ENCODE measurements at places on chromosomes 13 and 19.

- no peak for DNase-seq
These were observed 5.2 kb upstream of the LMNB2 start for GRCh38 chr19:2461751-2462634.

DNA sequence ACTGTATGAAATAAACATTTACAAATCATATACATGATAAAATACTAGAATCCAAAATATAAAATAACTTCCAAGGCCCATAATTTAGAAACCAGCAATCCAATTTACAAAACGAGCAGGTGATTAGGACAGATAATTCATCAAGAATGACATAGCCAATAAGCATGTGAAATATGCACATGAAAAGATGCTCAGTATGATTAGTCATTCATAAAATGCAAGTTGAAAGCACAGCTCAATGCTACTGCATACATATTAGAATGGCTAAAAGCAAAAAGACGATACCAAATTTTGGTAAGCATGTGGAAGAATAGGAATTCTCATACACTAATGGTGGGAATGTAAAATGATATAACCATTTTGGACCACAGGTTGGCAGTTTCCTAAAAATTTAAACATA lies 837.2 kb upstream of the MIR17HG start:
- DNase-seq: no peak

- DNase-seq: no peak
These were observed 24.4 kb downstream of the COMMD6 start for GRCh38 chr13:75513271-75513670.

DNA sequence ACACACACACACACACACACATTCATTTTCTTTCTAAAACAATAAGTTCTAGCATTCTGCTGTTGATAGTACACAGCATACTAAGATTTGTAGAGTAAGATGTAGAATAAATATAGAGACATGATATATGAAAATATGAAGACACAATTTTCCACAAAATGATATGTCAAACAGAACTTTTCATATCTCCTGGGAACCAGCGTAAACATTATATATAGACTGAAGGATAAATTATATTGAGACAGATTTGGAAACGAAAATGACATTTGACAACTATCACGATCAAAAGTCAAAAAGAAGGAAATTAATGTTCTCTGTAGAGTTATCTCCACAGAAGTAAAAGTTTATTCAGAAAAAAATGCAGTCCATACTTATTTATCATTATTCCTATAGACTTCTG lies 1605.7 kb upstream of the SLC10A2 start:
- no peak for DNase-seq

GRCh38 chr19:2089001-2089711 lies 7.0 kb downstream of the MOB3A start:
- no peak for DNase-seq

- no peak for DNase-seq
These were observed 263.7 kb downstream of the TEX29 start for GRCh38 chr13:111584101-111584672.

GRCh38 chr19:30369833-30370232 lies 2.4 kb upstream of the ZNF536 start:
- no peak for DNase-seq

DNA sequence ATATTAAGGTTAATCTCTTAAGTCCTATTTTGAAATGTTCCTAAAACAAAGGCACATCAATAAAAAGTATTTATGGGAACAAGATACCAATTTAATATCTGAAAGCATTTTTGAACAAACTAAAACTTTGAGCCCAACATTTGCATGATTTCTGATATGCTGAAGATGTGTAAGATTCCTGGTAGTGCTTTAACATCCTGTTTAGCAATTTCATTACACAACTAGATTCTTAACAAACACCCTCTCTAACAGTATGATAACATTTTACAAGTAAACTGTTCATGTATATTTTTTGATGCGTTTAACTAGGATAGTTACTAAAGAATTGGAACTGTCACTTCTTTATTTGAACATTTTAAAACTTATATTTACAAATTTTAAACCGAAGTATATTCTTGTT lies 63.9 kb downstream of the DACH1 start:
- DNase-seq: no peak

GRCh38 chr13:93857126-93857525 lies 622.4 kb downstream of the DCT start:
- DNase-seq: no peak

DNA sequence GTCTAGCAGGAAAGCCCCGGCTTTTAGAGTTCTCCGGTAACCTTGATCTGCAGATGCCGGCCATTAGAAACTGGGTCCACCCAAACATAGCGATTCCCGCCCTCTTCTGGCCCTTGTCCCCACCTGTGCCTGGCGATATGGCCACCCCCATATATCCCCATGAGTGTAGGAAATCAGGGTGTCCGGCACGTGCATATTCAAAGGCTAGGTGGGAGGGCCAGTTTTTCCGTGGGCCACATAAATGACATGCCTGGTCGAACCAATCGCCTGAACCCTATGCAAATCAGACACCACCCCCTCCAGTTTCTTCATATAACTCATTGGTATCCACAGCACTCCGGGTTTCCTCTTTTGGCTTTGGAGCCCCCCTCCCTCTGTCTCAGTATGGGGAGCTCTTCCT lies 37.4 kb downstream of the ERICH4 start:
- no peak for DNase-seq

GRCh38 chr13:78198419-78198818 lies 279.8 kb upstream of the EDNRB start:
- DNase-seq: no peak

- DNase-seq: no peak
These were observed 4.3 kb downstream of the ZNF114 start for GRCh38 chr19:48274173-48274572.

DNA sequence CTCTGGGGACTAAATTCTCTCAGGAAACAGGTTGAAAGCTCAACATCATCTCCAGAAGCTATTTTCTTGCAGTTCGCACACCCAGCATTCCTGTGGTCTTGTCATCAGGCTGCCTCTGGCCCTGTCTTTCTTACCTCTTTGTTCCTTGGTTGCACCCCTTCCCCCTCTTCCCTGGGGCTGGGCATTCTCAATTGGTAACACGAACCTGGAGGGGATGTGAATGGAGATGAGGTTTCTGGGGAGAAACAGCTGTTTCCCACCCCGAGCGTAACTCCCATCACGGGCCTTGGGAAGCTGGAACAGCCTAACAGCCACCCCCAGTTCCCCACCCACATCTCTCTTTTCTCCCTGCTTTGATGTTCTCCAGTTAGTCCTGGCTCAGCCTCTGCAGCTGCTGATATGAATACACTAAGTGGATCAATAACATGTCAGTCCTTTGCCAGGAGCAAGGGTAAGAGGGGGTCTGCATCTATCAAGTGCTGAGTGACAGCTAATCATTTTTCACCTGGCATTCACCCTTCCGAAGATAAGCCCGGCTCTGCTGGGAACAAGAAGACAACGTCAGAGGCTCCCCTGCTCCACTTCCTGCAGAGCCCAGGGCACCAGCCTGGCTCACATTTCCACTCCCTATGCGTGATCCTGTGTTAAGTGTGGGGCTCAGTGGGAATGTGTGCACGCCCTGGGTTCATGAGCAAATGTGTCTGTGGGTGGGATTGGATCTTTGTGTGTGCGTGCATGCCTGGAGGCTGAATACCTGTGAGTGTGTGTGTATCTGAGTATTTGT lies 74.0 kb upstream of the KCTD15 start:
- no peak for DNase-seq

DNA sequence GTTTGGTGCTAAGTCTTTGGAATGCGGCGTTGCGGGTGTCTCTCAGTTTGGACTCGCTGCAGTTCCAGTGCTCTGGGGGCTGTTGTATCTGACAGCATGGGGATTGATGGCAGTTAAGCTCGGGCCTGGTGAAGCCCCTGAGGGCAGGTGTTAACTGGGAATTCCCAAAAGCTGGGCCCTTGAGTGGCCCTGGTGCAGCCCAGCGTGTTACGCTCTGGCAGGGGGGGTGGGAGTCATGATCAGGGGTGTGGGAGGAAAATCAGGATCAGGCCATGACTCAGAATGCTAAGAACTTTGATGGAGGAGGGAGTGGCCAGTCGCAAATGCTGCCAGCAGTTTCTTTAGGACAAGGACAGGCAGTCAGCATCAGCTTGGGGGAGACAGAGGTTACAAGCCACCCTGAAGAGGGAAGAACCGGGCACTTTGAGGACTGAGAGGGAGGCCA lies 19.6 kb downstream of the AP2A1 start:
- no peak for DNase-seq

- no peak for DNase-seq
These were observed 84.0 kb downstream of the LACC1 start for GRCh38 chr13:43963726-43964125.

DNA sequence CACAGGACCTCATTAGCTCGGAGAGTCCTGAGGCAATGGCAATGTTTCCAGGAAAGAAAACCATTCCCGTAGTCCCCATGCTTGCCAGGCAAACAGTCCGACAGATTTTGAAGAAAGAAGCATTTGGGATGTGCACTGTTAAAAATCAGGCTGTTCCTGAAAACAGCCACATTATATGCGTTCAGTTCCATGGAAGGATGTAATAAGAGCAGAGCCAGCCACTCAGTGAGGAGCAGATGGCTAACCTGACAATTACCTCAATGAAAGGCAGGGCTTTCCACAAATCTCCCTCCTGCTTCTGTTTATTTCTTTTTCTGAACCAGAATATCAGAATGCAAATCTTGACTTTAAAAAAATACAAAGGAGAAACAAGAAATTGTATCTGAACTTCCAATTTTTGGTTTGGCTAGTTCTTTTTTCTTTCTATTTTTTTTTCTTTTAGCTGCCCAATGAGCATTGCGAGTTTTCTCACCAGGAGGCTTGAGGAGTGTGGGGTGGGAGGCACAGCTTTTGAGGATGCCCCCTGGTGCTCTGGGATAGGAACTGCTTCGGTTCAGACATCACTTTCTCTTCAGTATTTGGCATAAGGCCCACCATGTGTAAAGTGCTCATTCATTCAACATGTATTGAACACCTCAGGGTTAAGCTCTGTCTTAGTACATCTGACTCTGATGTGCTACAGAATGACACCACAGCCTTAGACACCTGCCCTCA lies 124.2 kb downstream of the TBC1D4 start:
- no peak for DNase-seq

GRCh38 chr19:6997679-6998445 lies 23.4 kb downstream of the MBD3L2B start:
- DNase-seq: no peak

- no peak for DNase-seq
These were observed 574 bp downstream of the ZNF227 start for GRCh38 chr19:44212866-44213346.

DNA sequence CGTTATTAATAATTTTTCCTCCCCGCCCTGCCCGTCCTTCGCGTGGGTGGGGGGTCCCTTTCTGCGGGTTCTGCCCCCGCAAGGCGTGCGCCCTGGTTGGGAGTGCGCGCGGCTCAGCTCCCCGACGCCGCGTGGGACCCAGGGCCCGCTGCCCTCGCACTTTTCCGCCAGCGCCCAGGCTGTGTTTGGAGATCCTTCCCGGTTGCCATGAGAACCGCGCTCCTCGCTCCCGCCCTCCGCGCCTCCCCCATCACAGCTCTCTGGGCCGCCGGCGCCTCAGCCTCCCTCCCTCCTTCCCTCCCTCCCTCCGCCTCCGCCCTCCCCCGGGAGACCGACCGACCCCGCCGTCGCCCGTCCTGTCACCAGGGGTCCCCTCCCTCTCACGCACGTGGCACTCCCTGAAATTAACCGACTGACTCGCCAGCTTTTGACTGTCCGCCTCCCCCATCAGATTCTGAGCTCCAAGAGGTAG lies 2.4 kb upstream of the SSBP4 start:
- no peak for DNase-seq

DNA sequence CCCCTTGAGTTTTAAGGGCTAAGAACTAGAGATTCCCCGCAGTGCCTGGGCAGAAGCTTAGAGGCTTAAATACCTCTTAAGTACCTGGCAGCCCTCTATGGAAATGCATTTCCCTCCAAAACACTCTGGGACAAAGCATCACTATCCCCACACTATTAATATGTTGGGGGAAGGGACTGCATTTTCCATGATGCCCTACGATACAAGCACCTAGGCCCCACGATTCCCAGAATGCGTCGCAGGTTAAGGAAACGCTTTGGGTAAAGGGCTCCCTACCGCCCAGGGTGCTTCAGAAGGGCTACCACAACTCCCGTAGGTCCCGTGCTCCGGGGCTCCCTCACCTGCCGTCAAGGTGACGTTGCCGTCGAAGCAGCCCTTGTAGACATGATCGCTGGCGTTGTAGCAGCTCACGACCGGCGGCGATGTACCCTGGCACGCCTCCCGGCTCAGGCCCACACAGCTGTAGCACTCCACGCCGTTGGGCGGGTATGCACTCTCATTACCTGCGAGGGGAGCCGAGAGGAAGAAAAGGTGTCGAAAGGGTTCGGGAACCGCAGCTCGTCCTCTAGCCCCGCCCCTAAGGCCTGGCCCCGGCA lies 2.5 kb downstream of the LYPD3 start:
- no peak for DNase-seq

GRCh38 chr19:35206379-35206778 lies 22.2 kb downstream of the FAM187B start:
- DNase-seq: no peak

DNA sequence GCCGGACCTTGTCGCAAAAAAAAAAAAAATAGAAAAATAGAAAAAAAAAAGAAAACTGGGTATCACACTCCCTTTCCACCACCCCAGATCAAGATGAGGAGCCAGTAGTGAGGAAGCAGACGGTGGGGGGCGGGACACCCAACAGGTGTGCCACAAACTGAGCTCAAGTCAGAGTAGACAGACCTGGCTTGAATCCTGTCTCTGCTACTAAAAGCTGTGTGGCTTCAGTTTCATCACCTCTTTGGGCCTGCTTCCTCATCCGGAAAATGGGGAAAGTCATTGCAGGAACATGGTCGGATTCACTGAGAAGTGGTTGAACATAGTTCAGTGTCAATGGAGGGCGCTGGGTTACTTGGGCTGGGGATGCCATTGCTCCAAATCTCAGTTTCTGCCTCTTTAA lies 2.9 kb downstream of the HIF3A start:
- no peak for DNase-seq

- no peak for DNase-seq
These were observed 11.9 kb downstream of the DNMT1 start for GRCh38 chr19:10182847-10183246.

GRCh38 chr13:111627596-111627995 lies 307.2 kb downstream of the TEX29 start:
- no peak for DNase-seq

DNA sequence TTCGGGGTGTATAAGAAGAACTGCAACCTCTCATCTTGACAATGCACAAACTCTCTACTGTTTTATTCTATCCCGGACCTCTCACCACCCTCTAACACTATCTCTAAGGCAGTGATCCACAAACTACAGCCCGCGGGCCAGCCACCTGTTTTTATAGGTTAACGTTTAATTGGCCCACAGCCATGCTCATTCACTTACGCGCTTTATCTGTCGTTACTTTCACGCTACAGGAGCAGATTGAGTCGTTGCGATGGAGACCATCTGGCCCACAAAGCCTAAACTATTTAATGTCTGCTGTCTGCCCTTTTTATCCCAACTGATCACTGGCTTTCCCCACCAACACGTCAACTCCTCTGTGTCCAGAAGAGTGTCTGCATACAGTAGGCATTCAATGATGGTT lies 158.9 kb downstream of the CACNA1A start:
- no peak for DNase-seq

- DNase-seq: no peak
These were observed 19.0 kb upstream of the ISYNA1 start for GRCh38 chr19:18456974-18457373.

- no peak for DNase-seq
These were observed 15.9 kb upstream of the ZNF681 start for GRCh38 chr19:23774524-23774971.

GRCh38 chr19:47227352-47228167 lies 3.4 kb downstream of the BBC3 start:
- DNase-seq: peak; percentile 62
